ENCODE measurements at places on chromosomes 16 and 17. TPM values are rescaled to one million over a fixed set of nuclear protein-coding genes. Genes with fewer than 3 reads are reported as not detected.

The FBXL19 gene
- 2.1 TPM for polyA plus RNA-seq

DNA sequence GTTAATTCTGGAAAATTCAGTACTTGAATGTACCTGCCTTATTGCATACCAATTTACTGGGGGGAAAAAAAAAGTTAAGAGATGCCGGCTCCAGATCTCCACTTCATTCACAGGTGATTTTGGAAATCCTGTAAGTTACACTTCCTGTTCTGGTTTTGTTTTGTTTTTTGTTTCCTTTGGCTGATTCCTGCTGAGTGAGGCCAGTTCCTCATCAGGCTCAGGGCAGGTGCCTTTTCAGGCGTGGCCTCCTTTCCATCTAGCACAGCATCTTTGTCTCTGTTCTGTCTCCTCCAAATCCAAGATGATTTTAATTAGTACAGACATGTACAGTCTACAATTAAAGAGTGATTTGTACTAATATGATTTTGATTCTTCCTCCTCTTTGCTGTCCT is 19.2 kb downstream of the CYB561 start:
- no peak overlapping the region for H3K4me3 ChIP-seq
- no peak for DNase-seq
- no peak overlapping the region for H3K27ac ChIP-seq
- H3K36me3 ChIP-seq = no peaks in the 10 kb centered on the region

DNA sequence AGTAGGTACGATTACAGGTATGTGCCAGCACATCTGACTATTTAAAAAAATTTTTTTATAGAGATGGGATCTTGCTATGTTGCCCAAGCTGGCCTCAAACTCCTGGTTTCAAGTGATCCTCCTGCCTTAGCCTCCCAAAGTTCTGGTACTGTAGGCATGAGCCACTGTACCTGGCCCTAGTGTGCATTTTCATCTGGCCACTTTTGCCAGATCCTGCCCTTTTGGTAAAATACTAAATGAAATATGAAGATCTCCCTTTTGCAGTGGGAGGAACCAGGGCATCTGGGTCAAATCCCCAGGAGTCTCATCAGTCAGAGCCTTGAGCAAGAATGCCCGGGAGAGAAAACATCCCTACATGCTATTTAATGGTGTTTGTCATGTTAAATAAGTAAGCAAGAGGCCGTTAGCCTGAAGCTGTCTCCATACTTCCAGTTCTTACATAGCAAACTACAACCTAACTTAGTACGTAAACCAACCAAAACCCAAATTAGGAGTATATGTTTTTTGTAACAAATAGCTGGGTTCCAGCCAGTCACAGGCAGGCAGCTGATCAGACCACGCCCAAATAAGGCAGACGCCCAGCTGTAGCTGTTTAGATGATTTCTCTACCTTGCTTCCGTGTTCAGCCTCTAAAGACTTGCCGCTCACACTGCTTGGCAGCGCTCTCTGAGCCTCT is 46.5 kb upstream of the CLEC18A start:
- no peak for DNase-seq
- H3K27ac ChIP-seq = no peak overlapping the region
- no peaks in the 10 kb centered on the region for H3K27me3 ChIP-seq
- no peak overlapping the region for H3K4me3 ChIP-seq

The APRT gene
- polyA plus RNA-seq = 237 TPM

- H3K27ac ChIP-seq = no peak overlapping the region
- no peak for DNase-seq
- H3K36me3 ChIP-seq = no peaks in the 10 kb centered on the region
- H3K4me1 ChIP-seq = peaks cover 9% of the 10 kb centered on the region
These were observed 33.3 kb downstream of the BAHCC1 start for GRCh38 chr17:81428516-81428915.

The DPEP3 gene
- not detected for polyA plus RNA-seq

DNA sequence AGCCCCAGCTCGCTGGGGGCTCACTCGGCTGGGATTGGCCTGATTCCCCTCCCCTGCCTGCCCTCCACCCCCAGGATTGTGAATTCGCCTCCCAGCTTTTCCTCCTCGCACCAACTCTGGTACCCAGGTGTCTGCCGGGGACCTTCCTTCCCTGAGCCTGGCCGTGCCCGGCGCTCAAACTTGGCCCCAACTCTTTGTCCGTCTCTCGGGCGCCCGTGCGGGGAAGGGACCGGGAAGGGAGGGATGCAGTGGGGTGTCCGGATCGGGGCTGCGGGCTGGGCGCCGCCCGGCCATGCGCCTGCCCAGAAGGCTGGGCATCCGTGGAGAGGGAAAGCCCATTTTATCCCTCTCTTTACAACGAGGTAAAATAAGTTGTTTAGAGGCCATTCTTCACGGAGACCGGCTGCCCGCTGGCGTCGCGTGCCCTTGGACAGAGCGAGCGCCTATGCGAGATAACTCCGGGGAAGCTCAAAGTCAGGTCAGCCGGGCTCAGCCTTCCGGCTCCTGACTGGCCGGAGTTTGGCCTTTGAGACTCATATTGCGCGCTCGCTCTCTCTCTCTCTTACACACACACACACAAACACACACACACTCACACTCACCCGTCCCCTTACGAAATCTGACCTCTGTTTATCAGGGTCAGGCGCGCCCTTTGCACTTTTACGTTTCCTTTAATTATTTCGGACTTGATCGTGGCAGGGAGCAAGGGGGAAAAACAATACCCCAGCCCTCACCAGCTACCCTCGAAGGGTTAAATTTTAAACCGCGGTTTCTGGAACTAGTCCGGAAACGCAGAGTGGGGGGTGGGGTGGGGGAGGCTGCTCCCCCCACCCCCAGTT is 774 bp upstream of the MAF start:
- peak overlapping the region; percentile 63 for H3K4me3 ChIP-seq
- H3K4me1 ChIP-seq = peaks cover 21% of the 10 kb centered on the region

GRCh38 chr16:79097771-79098170 is 502.8 kb downstream of the MAF start:
- no peak overlapping the region for H3K27ac ChIP-seq
- no peaks in the 10 kb centered on the region for H3K4me1 ChIP-seq
- DNase-seq = peak; percentile 9
- no peak overlapping the region for H3K4me3 ChIP-seq

DNA sequence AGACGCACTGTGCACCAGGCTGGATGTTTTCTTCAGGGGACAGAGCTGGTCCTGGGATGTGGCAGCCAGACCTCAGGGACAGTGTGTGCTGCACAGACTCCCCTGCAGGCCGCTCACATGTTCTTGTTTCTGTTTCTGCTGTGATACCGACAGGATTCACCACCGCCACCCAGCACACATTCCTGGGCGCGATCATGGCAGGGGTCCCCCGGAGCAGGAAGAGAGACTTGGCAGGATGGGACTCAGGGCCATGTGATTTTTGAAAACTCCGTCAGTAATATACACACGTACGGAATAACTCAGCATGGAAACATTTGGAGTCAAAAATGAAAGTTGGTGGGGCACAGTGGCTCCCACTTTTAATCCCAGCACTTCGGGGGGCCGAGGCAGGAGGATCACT is 79.0 kb downstream of the HAPSTR1 start:
- H3K36me3 ChIP-seq = no peaks in the 10 kb centered on the region
- H3K4me3 ChIP-seq = no peak overlapping the region
- H3K27ac ChIP-seq = no peak overlapping the region
- no peaks in the 10 kb centered on the region for H3K4me1 ChIP-seq
- no peak for DNase-seq

DNA sequence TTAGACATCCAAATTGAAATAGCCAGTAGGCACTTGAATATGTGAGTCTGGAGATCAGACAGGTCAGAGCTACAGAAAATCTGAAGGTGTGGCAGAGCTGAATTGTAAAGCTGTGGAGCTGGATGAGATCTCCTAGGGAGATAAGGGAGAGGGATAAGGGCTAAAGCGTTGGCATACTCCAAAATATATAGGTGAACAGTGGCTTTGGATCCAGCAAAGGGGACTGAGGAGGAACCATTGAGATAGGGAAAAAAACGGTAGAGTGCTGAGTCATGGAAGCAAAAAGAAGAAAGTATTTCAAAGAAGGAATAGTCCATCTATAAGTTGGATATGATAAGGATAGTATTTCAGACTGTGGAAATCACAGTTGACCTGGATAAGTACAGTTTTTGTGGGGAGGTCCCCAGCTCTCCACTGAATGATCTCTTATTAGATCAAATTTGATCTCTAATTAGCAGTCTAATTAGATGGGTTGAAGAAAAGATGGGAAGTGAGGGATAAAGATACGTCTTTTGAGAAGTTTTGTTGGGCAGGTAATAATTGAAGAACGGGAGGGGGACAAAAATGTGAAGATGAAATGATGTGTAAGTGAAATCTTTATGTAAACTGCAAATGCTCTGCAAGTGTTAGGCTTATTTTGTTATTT is 587 bp upstream of the DBF4B start:
- no peaks in the 10 kb centered on the region for H3K36me3 ChIP-seq
- peaks cover 3% of the 10 kb centered on the region for H3K4me1 ChIP-seq
- DNase-seq = no peak
- peak overlapping the region; percentile 31 for H3K4me3 ChIP-seq
- peak overlapping the region; percentile 72 for H3K27ac ChIP-seq

The ZP2 gene
- polyA plus RNA-seq = not detected

The TMEM256 gene
- polyA plus RNA-seq = 105 TPM

DNA sequence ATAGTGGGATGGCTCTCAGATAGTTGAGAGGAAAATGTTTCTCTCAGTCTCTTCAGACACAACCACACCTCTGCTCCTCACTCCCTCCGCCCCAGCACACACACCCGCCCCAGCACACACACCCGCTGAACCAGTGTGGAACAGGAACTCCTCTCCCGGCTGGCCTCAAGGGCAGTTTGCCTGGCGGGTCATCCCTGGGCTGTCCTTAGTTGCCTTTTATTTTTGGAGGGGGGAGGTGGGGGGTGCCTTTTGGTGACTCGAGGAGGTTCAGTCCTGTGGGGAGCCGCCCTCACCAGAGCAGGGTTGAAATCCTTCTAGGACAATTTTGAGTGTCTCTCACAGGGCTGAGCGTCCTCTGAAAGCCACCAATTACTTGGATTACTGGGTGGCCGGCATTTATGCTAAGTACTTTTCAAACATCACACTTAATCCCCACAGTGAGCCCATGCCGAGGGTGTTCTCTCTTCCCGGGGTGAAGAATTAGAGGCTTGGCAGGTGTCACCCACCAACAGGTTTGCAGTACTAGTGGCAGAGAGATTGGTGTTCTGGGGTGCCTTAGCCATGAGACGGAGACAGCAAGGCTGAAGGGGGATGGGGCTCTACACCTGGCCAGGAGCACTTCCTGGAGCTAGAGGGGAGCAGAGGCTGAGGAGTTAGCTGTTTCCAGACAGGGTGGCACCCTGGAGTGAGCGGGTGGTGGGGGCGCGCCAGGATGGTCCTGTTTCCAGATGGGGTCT is 2.8 kb downstream of the RASD1 start:
- H3K27me3 ChIP-seq = peaks cover 9% of the 10 kb centered on the region
- no peak overlapping the region for H3K4me3 ChIP-seq
- DNase-seq = no peak
- no peaks in the 10 kb centered on the region for H3K36me3 ChIP-seq
- peaks cover 21% of the 10 kb centered on the region for H3K4me1 ChIP-seq

- H3K4me1 ChIP-seq = no peaks in the 10 kb centered on the region
- DNase-seq = peak; percentile 62
- no peak overlapping the region for H3K4me3 ChIP-seq
These were observed 346.0 kb downstream of the GRIN2A start for GRCh38 chr16:9836118-9836736.

DNA sequence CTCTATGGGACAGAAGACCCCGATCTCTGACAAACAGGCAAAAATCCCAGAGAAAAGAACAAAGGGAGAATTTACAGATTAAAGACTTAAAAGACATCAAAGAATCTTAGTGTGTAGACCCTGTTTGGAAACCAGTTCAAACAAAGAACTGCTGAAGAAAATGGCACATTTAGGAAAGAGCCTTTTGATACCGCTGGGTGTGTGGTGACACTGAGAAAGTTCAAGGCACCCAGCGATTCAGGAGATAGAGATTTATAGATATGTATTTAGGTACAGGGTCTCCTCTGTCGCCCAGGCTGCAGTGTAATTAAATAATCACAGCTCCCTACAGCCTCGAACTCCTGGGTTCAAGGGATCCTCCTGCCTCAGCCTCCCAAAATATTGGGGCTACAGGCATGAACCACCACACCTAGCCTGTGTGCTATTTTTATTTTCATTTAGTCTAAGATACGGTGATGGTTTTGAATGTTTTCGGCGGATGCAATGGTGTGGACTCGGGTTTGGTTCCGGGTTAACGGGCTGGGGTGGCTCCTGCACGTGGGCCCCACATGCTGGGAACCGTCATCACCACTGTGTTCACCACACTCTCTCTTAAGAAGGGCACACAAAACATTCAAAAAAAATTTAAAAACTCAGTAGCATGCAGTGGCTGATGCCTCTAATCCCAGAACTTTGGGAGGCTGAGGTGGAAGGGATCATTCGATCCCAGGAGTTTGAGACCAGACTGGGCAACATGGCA is 114.0 kb downstream of the ZNF778 start:
- no peak for DNase-seq
- peaks cover 19% of the 10 kb centered on the region for H3K4me1 ChIP-seq
- H3K27me3 ChIP-seq = no peaks in the 10 kb centered on the region
- H3K36me3 ChIP-seq = no peaks in the 10 kb centered on the region

Measured in hepatocyte (in vitro differentiated cells).